Activated T-cell treated with anti-CD3 and anti-CD28 coated beads, Interleukin-2, amount 50 U/mL, for 72 hours (primary cell): ENCODE measurements at places on chromosomes 1 and 21. TPM values are rescaled to one million over a fixed set of nuclear protein-coding genes. Genes with fewer than 3 reads are reported as not detected.

SYTL1 gene
- 73.1 TPM for total RNA-seq

CCDC185 gene
- total RNA-seq = not detected

TRAF3IP3 gene
- total RNA-seq = 157 TPM

RIT1 gene
- 31.7 TPM for total RNA-seq

ANGPTL3 gene
- not detected for total RNA-seq

BGLAP gene
- 6.8 TPM for total RNA-seq

MSH4 gene
- 0.99 TPM for total RNA-seq

FABP3 gene
- not detected for total RNA-seq

RNF186 gene
- not detected for total RNA-seq

HES3 gene
- not detected for total RNA-seq

NBPF11 gene
- total RNA-seq = 16.1 TPM

OR2L5 gene
- 0.16 TPM for total RNA-seq

NHLH1 gene
- total RNA-seq = 0.60 TPM

EXTL1 gene
- total RNA-seq = not detected

SPATA17 gene
- total RNA-seq = not detected

AMPD1 gene
- total RNA-seq = 0.17 TPM

ZNF593 gene
- total RNA-seq = 42.4 TPM

ANKRD34A gene
- total RNA-seq = 2.6 TPM
